ENCODE measurements at places on chromosomes 5 and 9.

GRCh38 chr5:97657239-97657638, 474.2 kb upstream of the RIOK2 start:
- DNase-seq, result no peak

- no peak for DNase-seq
Observed at GRCh38 chr5:10736354-10736753, 24.7 kb downstream of the DAP start.

- DNase-seq, result no peak
Observed at GRCh38 chr5:94751460-94751859, 133.0 kb downstream of the SLF1 start.

GRCh38 chr5:137621306-137621705, 114.6 kb downstream of the KLHL3 start:
- DNase-seq, result no peak

DNA sequence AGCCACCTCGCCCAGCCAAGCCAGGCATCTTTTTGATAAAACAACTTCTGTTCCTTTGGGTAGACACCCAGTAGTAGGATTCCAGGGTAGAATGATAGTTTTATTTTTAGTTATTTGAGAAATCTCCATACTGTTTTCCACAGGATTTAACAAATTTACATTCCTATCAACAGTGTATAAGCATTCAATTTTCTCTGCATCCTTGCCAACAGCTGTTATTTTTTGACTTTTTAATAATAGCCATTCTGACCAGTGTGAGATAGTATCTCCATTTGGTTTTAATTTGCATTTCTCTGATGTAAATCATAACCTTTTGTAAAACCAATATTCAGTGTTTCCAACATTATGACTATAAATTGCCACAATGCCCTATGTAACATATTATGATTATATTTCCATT, 28.2 kb upstream of the CCNB1 start:
- no peak for DNase-seq

DNA sequence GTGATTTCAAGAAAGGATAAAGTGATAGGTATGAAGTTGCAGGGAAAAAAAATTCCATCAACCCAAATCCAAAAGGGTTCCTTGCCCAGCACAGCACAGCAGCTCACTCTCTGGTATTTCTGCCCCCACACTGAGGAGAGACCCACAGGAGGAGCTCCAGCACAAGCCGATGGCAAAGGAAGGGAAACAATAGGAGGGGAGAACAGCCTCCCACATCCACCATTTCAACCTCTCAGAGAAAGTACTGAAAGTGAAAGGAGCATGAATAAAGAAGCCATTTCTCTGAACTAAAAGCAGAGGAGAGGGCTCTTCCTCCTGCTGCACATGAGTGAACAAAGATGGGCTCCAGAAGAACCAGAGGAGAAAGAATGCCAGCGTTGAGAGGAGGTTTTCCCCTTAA, 54.9 kb upstream of the ZSWIM6 start:
- DNase-seq, result no peak

GRCh38 chr9:109481856-109482255, 16.3 kb downstream of the PTPN3 start:
- no peak for DNase-seq

- no peak for DNase-seq
Observed at GRCh38 chr5:176902102-176902814, 3.1 kb upstream of the HK3 start.

GRCh38 chr5:17076272-17076671, 140.2 kb upstream of the MYO10 start:
- DNase-seq, result no peak

DNA sequence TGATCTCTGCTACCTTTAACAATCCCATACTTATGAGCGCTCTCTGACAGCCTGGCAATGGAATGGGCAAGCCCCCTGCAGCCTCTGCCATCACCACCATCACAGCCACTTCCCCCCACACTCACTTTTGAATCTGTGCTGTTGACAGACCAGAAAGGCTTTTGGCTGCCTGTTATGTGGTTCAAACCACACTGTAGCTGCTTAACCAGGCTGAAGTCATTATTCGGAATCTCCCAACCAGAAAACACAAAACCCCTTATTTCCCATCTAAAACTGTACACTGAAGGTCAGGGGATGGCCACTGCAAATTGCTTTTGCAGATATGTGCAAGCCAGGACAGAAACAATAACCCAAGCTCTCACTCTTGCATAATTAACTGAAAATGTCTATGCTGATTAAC, 35.8 kb downstream of the PTCH1 start:
- no peak for DNase-seq

GRCh38 chr5:126837906-126838539, 61.1 kb downstream of the LMNB1 start:
- DNase-seq, result no peak

- DNase-seq, result no peak
Observed at GRCh38 chr5:154773326-154773725, 18.1 kb downstream of the LARP1 start.

DNA sequence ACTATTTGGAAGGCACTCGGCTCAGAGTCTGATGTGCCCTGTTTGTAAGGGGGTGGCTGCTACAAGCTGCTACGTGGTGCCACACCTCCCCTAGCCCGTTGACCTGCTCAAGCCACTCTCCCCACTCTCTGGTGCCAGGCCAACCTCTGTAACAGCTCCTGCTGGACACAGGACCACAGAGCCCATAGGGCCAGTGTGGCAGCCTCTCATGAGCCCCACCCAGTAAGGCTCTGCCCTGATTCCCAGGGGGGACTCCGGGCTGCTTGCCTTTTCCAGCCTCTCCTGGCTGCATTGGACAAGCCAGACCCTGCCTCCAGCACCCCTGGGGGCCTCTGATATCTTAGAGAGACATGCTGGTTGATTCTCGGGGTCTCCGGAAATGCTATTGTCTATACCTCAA, 53.3 kb upstream of the ANGPTL2 start:
- no peak for DNase-seq

DNA sequence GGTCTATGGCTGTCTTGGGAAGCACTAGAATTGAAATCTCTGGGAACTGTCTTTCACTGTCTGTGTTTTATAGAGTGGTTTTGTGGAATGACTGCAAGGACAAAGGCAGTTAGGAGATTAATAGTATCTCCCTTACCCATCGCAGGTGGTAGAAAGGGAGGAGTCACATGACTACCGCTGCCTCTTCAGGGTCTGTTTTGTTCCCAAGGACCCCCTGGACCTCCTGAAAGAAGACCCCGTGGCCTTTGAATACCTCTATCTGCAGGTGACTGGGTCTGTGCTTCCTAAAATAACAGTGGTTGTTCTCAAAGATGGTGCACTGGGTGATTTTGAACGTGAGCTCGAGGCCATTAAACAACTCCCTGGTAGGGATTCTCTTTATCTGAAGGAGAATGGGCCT, 22.8 kb upstream of the TRMT10B start:
- DNase-seq, result no peak

DNA sequence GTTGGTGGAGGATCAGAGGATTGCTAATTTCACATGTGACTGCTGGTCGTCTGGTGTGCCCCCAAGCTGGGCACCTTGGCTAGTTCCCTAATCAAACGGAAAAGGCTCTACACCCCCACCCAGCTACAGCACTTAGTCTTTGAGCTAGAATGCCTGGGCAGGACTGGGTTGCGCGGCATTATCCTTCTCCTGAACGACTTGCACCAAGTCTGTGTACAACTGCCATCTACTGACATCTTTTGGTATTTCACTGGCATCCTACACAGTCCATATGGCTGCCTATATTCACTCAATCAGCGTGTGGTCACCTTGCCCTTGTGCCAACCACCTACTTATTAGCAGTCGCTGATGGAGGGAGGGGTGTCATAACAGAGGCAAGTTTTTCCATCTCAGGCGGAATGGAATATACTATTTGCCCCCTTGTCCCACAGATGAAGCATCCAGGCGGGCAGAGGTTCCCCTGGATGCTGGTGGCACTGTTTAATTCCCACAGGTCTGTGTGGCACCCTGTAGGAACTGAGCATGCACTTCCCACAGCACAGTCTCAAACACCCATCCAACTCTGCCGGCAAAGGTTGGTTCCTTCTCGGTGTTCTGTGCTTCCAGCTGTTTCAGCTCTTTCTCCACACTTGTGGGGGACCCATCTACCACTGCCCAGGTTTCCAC, 150.1 kb downstream of the OSTF1 start:
- no peak for DNase-seq

- DNase-seq, result no peak
Observed at GRCh38 chr5:14431534-14431933, 150.1 kb upstream of the OTULINL start.

DNA sequence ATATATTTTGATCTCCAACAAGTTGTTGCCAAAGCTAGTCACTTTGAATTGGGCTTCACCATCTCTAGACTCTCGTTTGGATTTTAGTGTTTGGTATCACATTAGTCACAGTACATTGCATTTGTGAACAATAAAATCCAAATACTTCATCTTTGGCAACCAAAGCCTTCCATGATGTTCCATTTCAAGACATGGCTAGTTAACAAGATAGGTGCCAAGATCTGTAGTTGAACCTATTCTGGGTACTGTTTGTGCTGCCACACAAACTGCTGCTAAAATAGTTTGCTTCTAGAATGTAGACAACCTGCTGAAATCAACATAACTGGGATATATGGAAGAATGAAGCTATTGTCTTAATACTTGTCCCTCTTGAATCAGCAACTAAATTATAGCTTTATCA, 207.5 kb downstream of the LRRC70 start:
- DNase-seq, result no peak

- no peak for DNase-seq
Observed at GRCh38 chr5:141705469-141705868, 23.4 kb upstream of the ARAP3 start.

DNA sequence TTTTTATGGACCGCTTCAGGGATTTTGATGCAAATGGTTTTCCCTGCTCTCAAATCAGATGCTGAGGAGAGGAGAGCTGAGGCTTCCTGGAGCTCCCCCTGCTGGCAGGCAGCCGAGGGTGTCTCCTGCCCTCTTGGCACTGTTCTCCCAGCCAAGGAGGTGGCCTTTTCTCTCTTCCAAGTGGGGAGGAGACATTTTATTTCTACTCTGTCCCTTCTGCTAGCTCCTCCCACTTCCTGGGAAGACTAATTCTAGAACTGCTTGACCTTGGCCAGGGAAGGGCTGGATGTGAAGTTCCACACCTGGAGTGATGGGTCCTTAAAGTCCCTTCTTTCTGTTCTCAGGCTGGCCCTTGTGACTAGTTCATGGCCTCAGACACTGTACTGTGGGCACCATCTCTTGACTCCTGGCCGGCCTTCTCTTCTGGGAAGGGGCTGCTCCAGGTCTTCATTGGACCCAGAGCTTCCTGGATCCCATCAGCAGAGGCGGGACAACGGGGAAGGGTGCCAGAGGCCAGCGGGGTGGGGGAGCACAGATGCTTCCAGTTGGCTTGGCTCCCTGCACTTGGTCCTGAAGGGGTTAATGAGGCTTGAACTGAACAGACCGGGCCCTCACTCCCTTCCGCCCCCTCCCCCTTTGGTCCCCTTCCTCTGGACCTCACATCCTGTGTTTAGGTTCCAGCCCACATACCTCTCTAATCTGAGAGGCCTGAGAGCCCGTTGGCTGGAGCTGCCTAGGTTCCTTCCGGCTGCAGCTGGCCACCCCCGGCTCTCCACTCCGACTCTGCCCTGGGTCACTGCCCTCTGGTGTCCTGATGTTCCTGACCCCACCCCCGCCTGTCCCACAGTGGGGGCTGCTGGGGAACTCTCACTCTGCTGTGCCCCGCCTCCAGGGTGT, 32.1 kb downstream of the PTPA start:
- no peak for DNase-seq

- DNase-seq, result no peak
Observed at GRCh38 chr9:112571624-112572355, 85.2 kb downstream of the KIAA1958 start.

- no peak for DNase-seq
Observed at GRCh38 chr5:146848133-146848532, 30.4 kb downstream of the PPP2R2B start.

DNA sequence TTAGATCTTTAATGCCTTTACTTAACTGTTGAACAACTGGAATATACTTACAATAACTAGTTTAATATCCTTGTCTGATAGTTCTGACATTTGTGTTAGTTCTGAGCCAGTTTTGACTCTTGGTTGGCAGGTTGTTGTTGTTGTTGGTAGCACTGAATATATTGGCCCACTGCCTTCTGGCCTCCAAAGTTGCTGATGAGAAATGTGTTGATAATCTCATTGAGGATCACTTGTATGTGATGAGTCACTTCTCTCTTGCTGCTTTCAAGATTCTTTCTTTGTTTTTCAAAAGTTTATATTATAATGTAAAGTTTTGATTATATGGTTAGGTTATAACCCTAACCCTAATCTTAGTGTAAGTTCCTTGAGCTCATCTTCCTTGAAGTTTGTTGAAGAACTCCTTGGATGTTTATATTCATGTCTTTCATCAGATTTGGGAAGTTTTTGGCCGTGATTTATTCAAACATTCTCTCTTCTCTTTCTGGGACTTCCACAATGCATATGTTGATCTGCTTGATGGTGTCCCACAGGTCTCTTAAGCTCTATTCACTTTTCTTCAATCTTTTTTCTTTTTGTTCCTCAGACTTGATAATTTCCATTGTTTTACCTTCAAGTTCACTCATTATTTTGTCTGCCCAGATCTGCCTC, 149.7 kb downstream of the FGF18 start:
- DNase-seq, result no peak

DNA sequence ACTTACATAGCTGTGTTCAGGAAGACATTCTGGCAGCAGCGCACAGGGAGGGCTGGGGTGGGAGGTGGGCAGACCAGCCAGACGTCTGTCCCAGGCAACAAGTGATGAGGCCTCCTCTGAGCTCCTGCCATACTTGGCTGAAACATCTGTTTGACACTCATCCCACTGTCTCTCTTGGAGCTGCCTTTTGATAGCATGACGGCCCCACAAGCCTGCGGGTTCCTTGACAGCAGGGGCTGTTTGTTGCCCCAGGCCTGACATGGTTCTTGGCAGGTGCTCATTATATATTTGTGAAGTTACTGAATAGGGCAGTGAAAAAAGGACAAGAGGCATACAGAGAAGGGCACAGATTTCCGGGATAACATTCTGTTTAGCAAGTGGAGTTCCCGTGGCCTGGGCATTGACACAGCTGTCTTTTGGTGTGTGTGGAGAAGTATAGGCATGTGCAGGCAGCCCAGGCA, 22.2 kb upstream of the B4GALT1 start:
- no peak for DNase-seq

DNA sequence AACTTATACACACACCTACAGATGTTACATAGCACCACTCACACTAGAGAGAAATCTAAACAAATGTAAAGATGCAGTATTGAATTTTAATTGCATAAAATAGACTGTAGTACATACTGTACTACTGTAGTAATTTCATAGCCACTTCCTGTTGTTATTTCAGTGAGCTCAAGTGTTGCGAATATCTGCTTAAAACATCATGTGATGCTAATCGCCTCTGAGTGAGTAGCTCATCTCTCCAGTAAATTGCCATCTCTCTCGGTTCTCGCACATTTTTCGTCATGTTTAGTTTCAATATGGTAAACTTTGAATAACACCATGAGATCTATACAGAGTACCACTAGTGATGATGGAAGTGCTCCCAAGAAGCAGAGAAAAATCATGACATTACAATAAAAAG, 22.0 kb upstream of the ARHGEF28 start:
- DNase-seq, result no peak

DNA sequence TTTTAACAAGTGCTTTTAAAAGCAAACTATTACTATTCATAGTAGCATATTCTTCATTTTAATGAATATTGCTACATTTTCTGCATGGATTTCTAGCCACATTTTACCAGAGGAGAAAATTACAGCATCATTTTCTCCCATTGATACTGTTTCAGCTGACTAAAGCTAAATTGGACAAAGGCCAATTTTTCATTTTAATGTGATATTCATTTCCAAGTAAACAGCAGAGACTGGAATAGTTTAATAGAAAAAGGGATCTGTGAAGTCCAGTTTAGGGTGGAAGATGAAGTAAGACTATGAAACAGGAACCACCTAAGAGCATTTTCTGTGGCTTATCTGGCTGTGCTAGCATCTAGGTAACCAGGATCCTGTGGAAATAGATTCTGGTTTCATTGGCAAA, 128.1 kb downstream of the GIN1 start:
- DNase-seq, result no peak

Data from NCI-H1436 treated with DMSO at 0.1 percent for 48 hours (cell line).